ENCODE measurements at places on chromosomes 7 and 10.

DNA sequence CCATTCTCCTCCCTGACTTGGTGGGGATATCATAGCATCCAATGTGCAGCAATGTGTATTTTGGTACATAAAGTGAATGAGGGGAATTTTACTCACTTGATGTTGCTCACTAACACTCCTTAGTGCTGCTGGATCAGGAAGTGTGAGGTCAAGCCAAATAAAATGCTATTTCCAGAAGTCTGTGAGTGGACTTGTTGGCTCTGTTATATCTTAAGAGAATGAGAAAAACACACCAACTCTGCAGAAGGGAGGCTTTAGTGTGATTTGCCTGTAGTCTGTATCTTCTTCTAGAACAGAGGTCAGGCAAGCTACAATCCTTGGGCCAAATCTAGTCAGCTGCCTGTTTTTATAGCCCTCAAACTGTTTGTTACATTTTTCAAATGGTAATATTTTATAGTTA, 154.3 kb downstream of the POLR1F start:
- no peak for DNase-seq

- DNase-seq = peak; percentile 47
Observed at GRCh38 chr10:11017570-11018431, at the start of gene CELF2. CELF2 (plus strand) TSS chr10:11017872; CDS start chr10:11018090, 218 bp downstream.

DNA sequence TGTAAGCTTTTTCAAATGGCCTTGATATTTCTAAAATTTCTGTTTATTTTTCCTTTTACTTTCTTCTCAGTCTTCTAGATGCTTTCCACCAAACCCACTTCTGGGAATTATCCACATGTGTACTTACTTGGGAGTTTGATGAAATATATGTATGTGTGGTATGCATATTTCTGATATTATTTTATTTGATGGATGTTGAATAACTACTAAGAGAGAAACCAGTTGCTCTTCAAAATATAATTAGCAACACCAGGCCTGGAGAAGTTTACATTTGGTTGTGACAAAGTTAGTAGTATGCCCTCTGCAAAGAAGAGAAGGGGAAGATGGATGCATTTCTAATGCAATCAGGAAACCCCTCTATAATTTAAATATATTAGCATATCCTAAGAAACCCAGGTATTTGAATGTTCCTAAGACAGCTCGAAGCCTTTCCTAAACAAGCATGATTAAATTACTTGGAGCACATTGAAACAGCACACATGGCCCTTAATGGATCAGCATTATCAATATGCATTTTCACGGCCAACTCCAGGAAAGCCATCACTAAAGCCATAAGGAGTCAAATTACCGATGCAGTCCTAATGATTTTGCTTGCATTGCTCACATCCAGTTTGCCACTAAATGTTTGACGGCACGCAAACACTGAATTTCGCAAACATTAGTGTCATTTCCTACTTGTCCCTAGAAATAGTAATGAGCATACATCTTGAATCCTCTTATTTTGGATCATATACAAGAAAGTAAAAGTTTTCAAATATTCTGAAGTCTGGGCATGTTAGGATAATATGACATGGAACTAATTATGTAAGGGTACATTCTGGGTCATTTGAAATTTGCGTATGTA, 393.8 kb downstream of the EXOC4 start:
- DNase-seq = no peak

DNA sequence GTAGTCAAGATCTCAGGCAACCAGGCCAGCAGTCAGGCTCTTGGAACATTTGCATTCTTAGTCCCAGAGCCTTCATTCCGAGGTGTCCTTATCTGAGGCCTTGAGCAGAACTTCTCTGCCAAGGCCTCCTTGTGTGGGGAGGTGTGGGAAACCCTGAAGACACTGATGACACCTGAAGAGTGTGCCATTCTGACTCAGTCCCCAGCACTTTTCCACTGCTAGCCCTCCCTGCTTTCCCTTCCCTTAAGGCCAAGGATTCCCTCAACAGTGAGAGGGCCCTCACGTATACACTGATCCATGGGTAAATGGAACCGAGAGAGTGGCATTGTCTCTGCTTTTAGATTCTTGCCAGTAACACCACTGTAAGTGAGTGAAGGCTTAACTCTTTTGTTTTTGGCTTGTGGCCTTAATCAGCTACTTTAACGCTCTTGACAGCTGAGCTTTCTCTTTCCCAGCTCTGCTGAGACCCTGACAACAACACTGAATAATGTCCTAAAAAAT, 30.3 kb downstream of the TRDMT1 start:
- DNase-seq = no peak

- DNase-seq = no peak
Observed at GRCh38 chr10:6542999-6543430, 37.1 kb downstream of the PRKCQ start.
